CD4-positive, alpha-beta T cell treated with Interleukin-10 for 1 hour (primary cell): ENCODE measurements at places on chromosomes 3 and 15.
A peak's percentile ranks its signal among the peaks of the same experiment; 100 is the strongest.

DNA sequence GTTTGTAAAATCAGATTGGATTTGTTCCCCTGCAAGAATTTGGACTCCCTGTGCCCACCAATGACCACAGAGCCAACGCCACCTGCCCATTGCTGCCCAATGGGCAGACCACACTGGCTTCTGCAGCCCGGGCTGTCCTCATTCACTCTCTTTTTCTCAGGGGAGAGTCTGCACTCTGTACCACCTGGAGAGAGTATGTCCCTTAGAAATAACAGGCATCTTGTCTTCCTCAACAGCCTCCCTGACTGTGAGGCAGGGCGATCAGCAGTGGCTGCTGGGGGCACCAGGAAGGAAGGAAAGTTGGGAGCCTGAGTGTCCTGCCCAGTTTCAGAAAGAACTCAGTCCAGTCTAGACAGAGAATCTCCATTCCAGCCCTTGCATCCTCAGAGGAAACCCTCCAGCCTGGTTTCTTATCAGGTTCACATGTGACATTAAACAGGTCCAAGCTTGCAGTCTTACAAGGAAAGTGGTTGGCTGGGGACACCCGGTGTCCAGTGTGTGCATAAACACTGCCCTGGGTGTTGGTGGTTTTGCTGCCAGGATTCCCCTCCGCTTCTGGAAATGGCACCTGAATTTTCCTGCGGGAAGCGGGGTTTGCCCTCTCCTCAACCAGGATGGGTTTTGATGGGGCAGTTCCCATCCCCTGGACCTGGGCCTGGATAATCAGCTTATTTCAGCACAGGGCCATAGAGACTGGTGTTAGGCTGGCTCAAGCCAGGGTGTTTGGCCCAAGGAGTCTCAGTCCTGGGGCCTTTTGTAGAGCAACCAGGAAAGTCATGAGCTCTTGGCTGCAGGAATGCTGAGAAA, 37.2 kb downstream of the SSUH2 start:
- peak; percentile 6 for DNase-seq

DNA sequence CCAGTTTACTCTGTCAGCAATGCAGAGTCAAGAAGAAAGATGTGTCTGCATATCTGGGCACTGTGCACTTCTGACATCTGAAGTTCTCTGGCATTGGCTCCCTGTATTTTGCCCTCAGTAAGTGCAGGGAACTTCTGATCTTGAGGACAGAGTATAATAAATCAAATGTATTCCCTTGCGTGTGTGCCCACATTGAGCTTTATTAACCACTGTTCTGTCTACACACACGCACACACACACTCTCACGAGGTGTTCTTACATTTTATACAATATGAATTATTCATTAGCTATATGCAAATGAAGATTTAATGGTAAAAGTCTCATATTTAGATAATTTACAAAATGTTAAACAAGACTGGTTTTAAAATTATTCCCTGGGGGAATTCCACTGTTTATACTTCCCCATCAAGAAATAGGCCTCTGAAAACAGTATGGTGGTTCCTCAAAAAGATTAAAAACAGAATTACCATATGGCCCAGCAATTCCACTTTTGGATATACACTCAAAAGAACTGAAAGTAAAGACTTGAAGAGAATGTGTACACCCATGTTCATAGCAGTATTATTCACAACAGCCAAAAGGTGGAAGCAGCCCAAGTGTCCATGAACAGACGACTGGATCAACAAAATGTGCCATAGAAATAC, 24.6 kb upstream of the ANPEP start:
- no peak for DNase-seq

DNA sequence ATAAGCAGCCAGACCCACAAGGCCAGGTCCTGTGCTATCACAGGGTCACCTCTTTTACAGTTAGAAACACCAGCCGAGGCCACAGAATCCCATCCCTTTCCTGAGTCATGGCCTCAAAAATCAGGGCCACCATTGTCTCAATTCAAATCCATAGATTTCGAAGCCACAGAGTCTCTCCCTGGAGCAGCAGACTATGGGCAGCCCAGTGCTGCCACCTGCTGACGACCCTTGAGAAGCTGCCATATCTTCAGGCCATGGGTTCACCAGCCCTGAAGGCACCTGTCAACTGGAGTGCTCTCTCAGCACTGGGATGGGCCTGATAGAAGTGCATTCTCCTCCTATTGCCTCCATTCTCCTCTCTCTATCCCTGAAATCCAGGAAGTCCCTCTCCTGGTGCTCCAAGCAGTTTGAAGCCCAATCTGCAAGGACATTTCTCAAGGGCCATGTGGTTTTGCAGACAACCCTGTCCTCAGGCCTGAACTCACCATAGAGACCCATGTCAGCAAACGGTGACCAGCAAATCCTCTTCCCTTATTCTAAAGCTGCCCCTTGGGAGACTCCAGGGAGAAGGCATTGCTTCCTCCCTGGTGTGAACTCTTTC, 39.6 kb downstream of the TGM4 start:
- DNase-seq: peak; percentile 63

DNA sequence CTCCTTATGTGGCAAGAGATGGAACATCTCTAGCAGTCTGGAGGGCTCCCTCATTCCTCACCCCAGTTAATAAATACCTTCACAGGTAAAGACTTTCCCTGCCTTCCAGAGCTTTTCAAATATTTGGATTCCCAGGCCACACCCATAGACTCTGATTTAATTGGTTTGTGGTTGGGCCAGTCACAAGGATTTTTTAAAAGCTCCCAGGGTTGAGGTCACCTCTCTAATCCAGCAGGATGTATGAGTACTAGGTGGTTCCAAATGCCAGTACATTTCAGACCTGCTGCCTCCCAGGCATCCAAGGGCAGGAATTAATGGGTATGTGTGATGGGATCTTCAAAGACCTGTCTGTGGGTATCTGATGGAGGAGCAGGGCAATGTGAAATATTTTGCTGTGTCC, 312.8 kb downstream of the CLSTN2 start:
- no peak for DNase-seq
